Stimulated activated CD8-positive, alpha-beta memory T cell treated with anti-CD3 and anti-CD28 coated beads, Interleukin-15, amount 100 ng/mL, for 4 hours (primary cell): ENCODE measurements at places on chromosomes 13 and 19.

- no peak for DNase-seq
These were observed 245.1 kb downstream of the LMO7 start for GRCh38 chr13:75881109-75881775.

DNA sequence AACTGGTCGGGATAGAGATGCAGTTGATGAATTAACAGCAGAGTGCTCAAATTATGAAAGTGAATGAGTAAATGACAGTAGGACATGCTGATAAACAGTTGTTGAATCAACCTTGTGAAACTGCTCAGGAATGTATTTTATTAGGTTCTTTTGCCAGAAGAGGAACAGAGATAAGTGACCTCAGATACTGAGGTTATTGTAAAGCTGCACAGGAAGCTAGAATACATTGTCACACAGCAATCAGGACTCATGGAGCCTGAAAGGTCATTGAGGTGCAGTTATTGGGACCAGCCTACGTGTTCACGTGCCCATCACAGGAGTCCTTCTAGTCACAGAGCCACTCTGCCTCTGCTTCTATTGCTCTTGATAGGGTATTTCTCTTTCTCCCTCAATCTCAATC lies 47.5 kb upstream of the MED4 start:
- no peak for DNase-seq

DNA sequence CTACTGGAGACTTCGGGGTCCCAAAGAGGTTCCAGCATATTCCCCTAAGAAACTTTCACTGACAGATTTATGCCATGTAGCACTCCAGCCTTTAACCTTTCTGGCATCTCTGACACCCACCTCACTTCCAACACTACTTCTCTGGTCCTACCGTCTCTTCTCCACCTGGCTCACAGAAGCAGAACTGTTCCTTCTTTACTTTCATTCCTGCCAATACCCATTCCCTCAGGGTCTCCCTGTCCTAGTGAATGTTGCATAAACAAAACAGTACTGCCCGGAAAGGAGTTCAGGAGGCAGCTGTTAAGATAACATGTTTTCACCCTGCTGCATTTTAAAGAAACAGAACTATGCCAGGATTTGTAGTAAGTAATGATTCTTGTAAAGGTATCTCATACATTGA lies 136.0 kb upstream of the MIR17HG start:
- DNase-seq = no peak

GRCh38 chr19:2731181-2731995 lies 8.4 kb downstream of the SLC39A3 start:
- no peak for DNase-seq

- no peak for DNase-seq
These were observed 15.7 kb downstream of the ARID3A start for GRCh38 chr19:941292-942132.

DNA sequence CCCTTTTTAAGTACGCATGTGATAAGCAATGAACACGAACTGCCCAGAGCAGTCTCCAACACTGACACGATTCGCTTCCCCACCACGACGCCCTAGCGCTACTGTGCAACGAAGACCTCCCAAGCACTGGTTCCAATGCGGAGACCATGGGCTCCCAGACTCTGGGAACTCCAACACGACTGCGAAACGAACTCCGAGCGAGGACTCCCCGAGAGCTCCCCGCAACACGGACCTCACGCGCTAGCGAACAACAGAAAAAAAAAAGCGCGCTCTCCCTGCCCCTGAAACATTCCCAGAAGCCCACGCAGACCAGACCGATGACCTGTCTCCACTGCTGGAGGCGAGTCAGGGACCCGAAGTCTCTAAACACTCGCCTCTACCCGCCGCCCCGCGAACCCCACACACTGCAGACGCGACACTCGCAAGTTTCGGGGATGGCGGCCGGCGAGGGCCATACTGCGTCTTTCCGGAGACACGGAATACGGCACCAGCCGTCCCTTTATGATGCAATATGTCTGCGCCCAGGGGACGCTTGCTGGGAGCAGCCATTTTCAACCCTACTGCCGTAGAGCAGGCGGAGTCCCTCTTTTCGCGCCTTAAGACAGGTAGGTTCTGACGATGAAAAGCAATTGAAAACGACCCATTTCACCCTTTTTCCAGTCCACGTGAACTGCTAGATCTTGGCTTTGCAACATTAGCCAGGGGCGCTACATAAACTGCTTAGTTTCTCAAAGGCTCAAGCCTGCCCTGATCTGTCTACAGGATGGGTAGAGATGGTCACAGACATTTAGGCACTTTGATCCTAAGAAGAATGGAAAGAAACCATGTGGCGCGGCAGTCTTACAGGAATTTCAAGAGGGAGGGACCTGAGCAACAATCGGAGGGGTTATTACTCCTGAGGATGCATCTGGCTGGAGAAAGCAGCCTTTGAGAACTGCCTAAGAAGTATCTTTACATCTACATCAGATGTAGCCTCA lies at the start of gene ZNF577:
Gene ZNF577 (minus strand): TSS at position 430 of the 977 bp plus-strand sequence. CDS start 7,569 bp downstream, outside the sequence.
- DNase-seq = peak; percentile 46

DNA sequence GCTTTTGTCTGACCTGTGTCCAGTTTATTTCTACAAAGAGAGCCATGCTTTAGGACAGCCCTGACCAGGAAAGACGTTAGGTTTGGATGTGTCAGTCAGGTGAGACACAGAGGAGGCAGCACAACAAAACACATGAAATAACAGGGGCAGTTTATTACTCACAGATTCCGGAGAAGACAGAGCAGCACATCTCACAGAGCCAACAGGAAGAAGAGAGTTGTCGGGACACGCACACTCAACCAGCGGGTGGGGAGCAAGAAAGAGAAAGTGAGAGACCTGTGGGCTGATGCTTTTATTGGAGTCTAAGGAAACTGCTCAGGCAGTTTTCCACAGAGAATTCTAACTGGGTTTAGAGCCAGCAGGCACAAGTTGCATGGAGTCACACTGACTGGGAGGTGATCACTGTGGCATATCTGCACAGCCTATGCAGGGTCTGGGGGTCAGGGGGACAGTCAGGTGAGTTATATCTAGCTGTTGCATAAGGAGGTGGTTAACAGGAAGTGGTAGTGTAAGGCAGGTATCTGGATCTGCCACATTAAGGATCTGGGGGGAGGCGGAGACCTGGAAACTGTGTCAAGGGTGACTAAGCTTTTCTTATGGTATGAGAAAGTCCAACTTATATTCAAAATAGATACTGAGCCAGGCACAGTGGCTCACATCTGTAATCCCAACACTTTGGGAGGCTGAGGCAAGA lies 24.1 kb upstream of the CEACAM20 start:
- no peak for DNase-seq

GRCh38 chr19:1601613-1602064 lies 3.6 kb downstream of the UQCR11 start:
- DNase-seq = no peak

DNA sequence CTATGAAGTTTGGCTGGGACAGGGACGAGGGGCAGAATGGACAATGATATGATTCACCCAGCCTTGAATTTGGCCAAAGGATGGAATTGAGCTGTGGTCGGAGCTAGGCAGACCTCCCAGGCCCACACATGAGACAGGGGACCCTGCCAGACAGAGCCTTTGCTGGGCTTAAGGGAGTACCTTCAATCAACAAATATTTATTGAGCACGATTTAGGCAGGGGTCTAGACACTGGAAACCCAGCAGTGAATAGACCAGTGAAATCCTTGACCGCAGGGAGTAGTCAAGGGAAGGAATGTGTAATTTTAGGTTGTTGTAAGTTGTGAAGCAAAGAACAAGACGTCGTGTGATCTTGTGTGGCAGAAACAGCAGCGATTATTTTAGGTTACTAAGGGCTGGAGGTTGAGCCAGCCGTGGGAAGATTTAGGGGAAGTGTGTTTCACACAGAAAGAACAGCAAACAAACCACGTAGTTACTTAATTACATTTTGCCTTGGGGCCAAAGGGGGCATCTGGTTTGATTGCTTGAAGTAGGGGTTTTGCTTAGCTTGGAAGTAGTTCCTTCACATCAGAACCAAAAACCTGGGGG lies 16.9 kb upstream of the AP1M2 start:
- no peak for DNase-seq

- DNase-seq = no peak
These were observed 59.0 kb downstream of the KLF2 start for GRCh38 chr19:16383584-16384161.

- no peak for DNase-seq
These were observed 20.5 kb upstream of the PLAUR start for GRCh38 chr19:43690444-43690843.

- no peak for DNase-seq
These were observed 5.1 kb downstream of the CRX start for GRCh38 chr19:47826800-47827199.

GRCh38 chr19:16571283-16571682 lies 932 bp downstream of the SLC35E1 start:
- DNase-seq = no peak

GRCh38 chr19:17861542-17862402 lies 2.1 kb downstream of the RPL18A start:
- DNase-seq = no peak

- DNase-seq = no peak
These were observed 74.1 kb downstream of the SHISA2 start for GRCh38 chr13:25977671-25978070.

DNA sequence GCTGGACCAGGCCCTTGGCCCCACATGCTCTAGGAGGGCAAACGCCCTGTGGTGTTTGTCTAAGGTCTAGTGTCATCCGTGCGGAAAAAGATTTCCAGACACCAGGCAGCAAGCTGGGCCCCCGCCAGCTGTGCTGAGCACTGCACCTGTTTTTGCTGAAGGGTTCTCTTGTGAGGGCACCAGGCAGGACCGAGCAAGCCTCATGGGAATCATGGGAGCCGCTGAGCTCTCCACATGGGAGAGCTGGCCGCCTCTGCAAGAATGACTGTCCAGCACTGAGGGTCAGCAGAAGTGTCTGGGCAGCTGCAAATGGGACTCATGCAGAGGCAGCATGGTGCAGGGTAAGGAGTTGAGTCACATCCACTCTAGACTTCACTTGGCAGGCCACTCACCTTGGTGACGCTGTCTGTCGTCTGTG lies 12.0 kb downstream of the B3GNT8 start:
- DNase-seq = no peak

GRCh38 chr19:38977445-38978325 lies 2.1 kb upstream of the FBXO17 start:
- no peak for DNase-seq

GRCh38 chr13:71591374-71591773 lies 275.6 kb downstream of the DACH1 start:
- DNase-seq = no peak

DNA sequence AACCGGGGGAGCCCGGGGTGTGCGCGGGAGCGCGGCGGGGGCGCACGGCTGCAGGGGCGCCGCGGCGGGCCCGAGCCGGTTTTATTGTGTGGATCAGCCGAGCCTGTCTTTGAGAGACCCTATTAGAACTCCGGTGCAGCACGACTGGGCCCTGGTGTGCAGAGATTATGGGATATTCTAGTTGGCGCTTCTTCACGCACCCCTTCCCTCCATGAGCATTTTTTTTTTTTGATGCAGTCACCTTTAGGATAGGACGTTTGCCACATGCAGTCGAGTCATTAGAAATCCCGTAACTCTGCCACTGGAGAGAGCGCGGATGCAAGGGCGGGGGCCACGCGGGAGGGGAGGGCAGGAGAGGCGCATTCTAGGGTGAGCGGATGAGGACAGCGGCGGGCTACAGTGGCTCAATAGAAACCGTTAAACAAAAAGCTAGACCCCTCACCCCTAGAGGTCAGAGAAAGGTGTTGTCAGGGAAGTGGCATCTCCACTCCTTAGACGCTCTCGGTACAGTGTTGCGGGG lies 3.7 kb downstream of the FGF9 start:
- no peak for DNase-seq

GRCh38 chr13:94351292-94351990 lies 128.0 kb downstream of the DCT start:
- no peak for DNase-seq

- no peak for DNase-seq
These were observed at the start of gene OR10H1 for GRCh38 chr19:15815306-15815705. OR10H1 (minus strand) TSS chr19:15815664; CDS start chr19:15808037, 7,627 bp downstream.

DNA sequence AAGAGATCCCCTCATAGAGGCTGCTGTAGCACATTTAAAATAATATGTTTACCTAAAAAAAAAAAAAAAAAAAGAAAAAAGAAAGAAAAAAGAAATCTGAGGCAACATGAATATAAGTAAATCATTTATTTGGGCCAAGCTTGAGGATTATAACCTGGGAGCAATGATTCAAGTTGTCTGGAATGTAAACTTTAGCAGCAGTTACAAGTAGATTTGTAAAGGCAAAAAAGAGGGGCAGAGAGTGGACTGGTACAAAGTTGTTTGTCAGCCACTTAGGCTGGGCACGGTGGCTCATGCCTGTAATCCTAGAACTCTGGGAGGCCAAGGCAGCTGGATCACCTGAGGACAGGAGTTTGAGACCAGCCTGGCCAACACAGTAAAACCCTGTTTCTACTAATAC lies 11.3 kb downstream of the ZNF43 start:
- DNase-seq = no peak

GRCh38 chr13:36549126-36549702 lies 116.9 kb downstream of the CCNA1 start:
- DNase-seq = no peak

GRCh38 chr13:55199134-55199533 lies 1941.6 kb upstream of the PRR20A start:
- DNase-seq = no peak

GRCh38 chr13:24306632-24307031 lies 2.7 kb upstream of the C1QTNF9 start:
- no peak for DNase-seq

DNA sequence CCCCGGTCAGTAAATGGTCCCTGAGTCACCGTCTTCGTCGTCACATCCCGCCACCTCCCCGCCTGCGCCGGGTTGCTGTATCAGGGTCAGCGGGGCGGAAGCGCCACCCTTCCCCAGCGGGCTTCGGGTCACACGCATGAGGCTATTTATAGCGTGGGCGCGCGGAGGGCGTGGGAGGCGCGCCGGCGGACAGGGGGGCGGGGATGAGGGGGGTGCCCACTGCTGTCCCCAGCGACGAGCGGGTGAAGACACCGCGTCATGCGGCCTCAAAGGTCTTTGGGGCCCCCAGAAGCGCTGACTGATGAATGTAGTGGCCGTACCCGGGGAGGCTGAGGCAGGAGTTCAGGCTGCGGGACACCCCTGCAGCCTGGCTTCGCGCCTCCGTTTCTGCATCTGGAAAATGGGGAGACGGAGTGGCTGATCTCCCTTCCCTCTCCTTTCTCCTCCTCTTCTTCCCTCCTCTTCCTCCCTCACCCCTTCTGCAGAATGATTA lies 7.9 kb downstream of the UNC13A start:
- peak; percentile 37 for DNase-seq

- no peak for DNase-seq
These were observed 149.6 kb downstream of the MIPEP start for GRCh38 chr13:23739596-23739995.

DNA sequence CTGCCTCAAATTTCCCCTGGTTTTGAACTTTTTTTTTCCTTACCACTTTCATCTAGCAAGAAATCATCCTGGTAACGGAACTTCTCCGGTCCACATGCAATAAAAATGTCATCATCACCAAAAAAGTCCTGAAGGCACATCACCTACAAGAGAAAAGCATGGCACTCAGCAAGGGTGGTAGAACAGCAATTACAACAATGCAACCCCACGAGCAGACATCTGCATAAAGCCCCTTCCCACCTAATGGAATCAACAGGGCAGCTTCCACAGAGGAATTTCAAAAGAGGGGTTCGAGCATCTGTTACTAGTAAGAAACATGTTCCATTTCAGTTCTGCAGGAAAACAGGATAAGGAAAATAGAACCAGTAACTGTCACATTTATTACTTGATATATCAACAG lies 183.9 kb downstream of the DCLK1 start:
- no peak for DNase-seq
